ENCODE measurements at places on chromosomes 16 and 17. TPM values are rescaled to one million over a fixed set of nuclear protein-coding genes. Genes with fewer than 3 reads are reported as not detected.

The ALOX15B gene
- total RNA-seq: not detected

The ABCC12 gene
- total RNA-seq: not detected

The DHRS7C gene
- total RNA-seq: not detected

The TMEM88 gene
- total RNA-seq: 7.1 TPM

The CDRT15L2 gene
- not detected for total RNA-seq

The ARL6IP1 gene
- total RNA-seq: 872 TPM

The LITAFD gene
- not detected for total RNA-seq

The DUS2 gene
- total RNA-seq: 17.7 TPM

The UBTF gene
- total RNA-seq: 40.5 TPM

The BCL7C gene
- 72.0 TPM for total RNA-seq

The CES5A gene
- total RNA-seq: not detected
